ENCODE measurements at places on chromosomes 6 and 20. TPM values are rescaled to one million over a fixed set of nuclear protein-coding genes. Genes with fewer than 3 reads are reported as not detected.

DNA sequence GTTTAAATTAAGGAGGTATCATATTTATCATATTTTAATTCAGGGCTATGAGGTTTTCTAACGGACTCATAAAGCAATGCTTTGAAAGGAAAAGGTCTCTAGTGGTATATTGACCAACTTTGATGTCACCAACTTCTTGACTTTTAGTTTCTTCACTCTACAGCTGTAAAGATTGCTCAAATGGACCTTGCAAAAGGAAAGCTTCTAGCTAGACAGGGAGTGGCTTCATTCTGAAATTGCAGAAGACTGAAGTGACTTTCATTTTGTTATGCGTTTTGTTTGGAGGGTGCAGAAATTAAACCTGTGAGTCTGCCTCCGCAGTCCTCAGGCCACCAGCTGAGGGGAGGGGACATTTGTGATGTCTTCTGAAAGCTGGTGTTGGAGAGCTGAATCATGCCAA, 95.7 kb downstream of the SLC24A3 start:
- DNase-seq, result no peak

DNA sequence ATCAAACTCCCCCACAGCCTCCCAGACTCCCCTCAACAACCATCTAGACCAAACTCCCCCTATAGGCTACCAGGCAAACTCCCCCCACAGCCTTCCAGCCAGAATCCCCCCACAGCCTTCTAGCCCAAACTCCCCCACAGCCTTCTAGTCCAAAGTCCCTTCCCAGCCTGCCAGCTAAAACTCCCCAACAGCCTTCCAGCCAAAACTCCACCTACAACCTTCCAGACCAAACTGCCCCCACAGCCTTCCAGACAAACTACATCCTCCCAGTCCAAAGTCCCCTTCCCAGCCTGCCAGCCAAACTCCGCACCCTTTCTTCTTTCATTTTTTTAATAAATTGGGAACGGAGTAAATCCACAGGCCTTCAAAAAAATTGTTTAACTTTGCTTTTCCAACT, 37.4 kb upstream of the SYNDIG1 start:
- DNase-seq, result no peak

- no peak for DNase-seq
Measured at GRCh38 chr20:58026361-58026760, 202.1 kb downstream of the ANKRD60 start.

DNA sequence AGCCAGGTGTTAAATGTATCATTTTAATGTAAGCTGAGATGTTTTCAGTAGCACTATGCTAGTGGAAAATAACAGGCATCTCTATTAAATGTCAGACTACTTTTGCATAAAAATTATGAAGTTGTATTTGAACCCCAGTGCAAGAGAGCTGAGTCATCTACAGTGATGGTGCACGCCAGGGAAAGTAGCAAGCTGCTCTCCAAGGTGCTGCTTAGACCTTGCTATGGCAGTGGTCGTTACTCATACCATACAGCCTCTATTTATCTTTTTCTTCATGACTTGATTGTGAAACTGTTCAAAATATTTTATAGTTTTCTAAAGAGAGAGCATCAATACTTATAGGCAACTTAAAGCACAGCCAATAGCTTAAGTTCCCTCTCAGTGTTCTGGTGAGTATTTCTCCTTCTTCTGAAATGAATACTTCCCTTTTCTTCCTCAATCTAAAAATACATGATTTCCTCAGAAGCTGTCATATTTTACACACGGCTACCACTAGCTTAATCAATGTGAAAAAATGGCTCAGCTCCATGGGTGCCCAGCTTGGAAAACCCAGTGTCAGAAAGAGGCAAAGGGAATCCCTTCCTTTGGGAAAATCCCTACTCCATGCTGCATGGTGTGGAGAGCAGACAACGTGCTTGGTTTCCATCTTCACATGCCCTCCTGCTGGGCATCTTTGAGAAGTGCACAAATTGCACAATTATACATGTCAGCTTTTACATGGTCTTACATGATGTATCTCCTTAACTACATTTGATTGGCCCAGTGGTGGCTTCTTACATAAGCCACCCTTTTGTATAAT, 105.6 kb downstream of the ELOVL4 start:
- no peak for DNase-seq

DNA sequence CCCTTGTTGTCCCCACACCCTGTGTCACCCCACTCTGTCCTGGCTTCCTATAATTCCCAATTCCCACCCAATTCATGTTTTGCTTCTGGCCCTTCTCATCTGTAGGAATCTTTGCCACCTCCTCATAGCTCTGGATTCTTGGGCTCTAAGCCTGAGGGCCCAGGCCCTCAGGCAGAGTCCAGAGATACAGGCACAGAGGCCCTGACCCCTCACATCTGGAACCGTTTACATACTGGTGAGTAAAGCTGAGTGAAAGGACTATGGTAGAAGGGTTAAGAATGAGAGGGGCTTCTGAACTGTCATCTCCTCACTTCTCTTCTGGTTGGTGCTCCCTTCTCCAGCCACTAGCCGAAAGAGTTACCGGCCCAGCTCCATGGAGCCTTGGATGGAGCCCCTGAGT, 13.6 kb downstream of the PRRC2A start:
- DNase-seq, result no peak

DNA sequence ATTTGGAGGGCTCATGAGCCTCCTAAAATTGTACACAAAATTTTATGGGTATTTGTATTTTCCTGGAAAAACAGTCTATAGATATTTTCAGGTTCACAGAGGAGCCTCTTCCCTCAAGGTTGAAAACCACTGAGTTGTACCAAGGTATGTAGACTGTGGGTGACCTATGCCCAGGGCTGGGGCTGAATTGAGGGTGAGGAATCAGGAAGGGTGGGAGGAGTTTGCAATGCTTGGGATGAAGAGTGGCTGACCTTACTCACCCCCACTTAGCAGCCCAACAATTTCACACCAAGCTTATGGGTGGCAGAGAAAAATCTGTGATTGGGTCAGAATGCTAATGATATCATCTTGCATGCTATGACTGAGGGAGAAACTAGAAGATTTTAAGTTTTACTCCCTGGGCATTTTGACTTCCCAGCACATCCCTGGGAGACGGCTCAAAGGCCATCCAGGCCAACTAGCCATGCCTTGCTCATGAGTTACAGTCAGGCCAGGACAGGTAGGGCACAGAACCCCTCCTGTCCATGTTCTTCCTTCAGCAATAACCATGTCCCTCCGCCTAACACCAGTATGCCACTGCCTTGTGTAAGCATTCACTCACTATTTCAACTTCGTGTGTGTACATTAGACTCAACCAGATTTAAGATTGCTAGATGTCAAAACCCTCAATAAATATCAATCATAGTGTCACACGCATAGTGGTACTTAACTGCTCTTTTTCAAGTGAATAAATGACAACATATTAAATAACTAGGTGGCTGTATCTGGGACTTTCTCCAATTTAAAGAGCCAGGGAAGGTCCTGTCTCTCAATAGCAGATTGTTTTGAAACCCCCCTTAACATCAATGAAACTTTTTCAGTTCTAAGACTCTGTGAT, 16.6 kb downstream of the ADTRP start:
- DNase-seq, result no peak

GRCh38 chr6:100447900-100448748, 16.6 kb downstream of the SIM1 start:
- no peak for DNase-seq

- peak; percentile 39 for DNase-seq
Measured at GRCh38 chr20:11849976-11850670, 67.6 kb upstream of the BTBD3 start.

DNA sequence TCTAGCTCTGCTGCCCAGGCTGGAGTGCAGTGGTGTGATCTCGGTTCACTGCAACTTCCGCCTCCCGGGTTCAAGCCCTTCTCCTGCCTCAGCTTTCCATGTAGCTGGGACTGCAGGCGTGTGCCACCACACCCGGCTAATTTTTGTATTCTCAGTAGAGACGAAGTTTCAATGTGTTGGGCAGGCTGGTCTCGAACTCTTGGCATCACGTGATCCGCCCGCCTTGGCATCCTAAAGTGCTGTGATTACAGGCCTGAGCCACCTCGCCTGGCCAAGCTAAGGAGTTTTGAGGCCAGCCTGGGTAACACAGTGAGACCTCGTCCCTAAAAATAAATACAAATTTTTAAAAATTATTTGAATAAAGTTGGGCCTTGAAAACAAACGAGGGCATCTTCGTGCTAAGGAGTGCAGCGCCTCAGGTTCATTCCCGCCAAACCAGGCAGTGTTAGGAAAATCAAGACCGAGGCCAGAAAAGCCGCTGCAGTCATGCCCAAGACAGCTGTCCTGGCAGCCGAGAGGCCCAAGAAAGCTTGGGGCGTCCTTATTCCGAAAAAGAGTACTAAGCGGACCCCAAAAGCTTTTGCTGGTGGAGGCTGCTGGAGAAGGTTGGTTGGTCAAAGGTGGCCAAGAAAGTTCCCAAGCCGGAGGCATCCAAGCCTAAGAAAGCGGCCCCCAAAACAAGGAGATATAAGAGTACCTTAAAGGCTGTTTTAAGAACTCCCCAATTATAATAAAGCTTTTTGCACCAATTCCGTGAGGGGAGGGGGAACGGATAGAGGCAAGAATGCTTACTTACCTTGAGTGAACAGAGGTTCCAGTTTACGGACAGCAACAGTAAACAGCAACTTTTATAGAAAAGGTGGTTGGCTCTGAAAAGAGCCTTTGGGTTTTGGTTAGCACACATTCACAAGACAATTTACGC, 109.0 kb downstream of the HFE start:
- DNase-seq, result no peak

Gene HAO1
- total RNA-seq, result not detected

Gene BPI
- 0.29 TPM for total RNA-seq

Gene OR2H1
- total RNA-seq, result not detected

Gene FAM209B
- total RNA-seq, result not detected
